ENCODE measurements at places on chromosomes 4 and X.

DNA sequence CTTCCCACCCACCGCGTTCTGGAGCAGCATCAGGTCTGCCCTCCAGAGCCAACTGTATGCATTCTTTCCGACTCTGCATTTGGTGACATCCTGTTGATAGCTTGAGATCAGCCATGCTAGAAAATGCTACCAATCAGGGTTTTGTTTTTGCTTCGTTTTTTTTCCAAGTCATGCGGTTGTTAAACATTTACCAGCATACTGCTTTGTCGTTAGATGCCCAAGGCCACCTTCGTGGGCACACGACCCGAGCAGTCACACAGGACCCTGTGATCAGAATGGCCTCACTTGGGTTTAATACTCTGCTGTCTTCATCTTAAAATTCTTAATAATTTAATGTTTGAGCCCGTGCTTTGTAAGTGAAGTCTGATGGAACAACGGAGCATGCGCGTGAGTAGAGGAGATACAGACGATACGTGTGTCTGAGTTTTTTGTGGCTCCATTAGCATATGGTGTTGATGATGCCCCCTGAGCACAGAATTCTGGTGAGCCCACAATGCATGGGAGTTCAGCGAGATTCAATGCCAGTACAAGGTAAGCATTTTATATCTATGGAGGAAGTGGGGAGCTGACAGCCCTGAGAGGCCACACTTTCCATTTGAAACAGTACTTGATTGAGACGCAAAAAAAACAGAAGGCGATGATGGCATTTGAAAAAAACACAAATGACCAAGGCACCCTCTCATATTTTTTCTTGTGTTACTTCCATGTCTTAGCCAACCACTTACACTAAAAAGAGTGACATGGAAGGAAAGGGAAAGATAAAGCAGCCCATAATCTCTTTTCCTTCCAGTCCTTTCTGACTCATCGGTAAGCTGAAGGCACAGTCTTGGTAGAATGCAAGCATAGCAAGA, 323.6 kb downstream of the BCOR start:
- no peak overlapping the region for H3K4me3 ChIP-seq
- H3K36me3 ChIP-seq, result no peaks in the 10 kb centered on the region
- no peak overlapping the region for H3K27ac ChIP-seq
- H3K27me3 ChIP-seq, result no peaks in the 10 kb centered on the region
- H3K4me1 ChIP-seq, result peaks cover 3% of the 10 kb centered on the region

GRCh38 chrX:9784332-9784731, 1.9 kb upstream of the SHROOM2 start:
- DNase-seq, result no peak
- no peaks in the 10 kb centered on the region for H3K36me3 ChIP-seq
- H3K4me1 ChIP-seq, result peaks cover 2% of the 10 kb centered on the region
- no peak overlapping the region for H3K4me3 ChIP-seq
- no peaks in the 10 kb centered on the region for H3K27me3 ChIP-seq

DNA sequence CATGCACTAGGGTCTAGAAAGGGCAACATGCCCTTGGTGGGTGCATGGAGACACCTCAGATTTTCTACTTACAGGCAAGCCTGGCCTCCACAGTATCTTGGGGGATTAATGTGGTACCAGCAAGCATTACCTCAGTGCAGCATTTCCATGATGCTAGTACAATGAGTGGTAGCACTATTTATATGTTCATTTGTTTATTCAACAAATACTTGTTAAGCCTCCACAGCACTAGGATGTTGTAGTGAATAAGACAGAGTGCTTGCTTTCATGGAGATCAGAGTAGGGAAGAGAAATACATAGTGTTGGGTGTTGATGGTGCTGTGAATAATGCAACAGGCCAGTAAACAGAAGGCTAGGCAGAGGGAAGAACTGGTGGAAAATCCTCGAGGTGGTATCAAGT, 133.4 kb downstream of the KLHL8 start:
- no peaks in the 10 kb centered on the region for H3K4me1 ChIP-seq
- no peak overlapping the region for H3K27ac ChIP-seq
- H3K27me3 ChIP-seq, result no peaks in the 10 kb centered on the region

DNA sequence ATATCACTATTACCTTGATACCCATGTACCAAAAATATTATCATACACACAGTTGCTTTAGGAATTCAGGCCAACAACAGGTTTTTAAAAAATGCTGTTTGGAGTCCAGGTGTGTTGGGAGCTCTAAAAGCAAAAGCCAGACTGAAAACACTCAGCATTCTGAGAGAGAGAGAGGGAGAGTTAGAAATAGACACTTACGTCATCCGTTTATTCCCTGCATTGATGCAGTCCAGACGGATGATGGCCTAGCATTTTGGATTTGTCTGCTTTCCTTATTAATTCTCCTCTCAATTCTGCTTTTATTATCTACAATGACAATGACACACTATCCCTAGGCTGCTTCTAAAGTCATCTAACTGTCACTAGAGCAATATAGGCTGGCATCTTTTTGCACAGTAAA, 358.3 kb upstream of the BOD1L1 start:
- no peak overlapping the region for H3K27ac ChIP-seq
- H3K36me3 ChIP-seq, result no peaks in the 10 kb centered on the region
- no peak overlapping the region for H3K4me3 ChIP-seq
- DNase-seq, result no peak
- H3K4me1 ChIP-seq, result no peaks in the 10 kb centered on the region
- no peaks in the 10 kb centered on the region for H3K27me3 ChIP-seq

- no peak overlapping the region for H3K27ac ChIP-seq
- H3K4me3 ChIP-seq, result no peak overlapping the region
- H3K27me3 ChIP-seq, result no peaks in the 10 kb centered on the region
- no peak for DNase-seq
- peaks cover 20% of the 10 kb centered on the region for H3K36me3 ChIP-seq
Observed at GRCh38 chrX:71545364-71545763, 12.5 kb downstream of the OGT start.

DNA sequence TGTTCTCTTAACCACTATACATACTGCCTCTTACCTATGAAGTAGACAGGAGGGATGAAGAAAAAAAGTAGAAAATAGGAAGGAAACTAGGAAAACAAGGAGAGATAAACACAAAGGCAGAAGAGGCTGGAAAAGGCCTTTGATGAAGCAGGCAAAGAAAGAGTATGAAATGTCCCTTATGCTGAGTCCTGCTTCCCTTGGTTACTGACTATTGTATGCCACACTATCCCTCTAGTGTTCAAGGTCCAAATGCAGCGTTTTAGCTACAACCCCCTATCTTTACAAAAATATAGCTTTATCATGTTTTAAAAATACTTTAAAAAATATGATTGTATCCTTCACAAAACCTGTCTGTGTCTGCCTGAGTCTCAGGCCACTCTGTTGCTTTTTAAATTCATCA, 233.1 kb downstream of the CAMK2D start:
- DNase-seq, result no peak
- H3K27ac ChIP-seq, result no peak overlapping the region
- H3K4me1 ChIP-seq, result no peaks in the 10 kb centered on the region
- H3K27me3 ChIP-seq, result no peaks in the 10 kb centered on the region
- no peaks in the 10 kb centered on the region for H3K36me3 ChIP-seq
- no peak overlapping the region for H3K4me3 ChIP-seq
